Prostate gland (tissue), 2 donors: ENCODE measurements at places on chromosomes 5 and 9. TPM values are rescaled to one million over a fixed set of nuclear protein-coding genes. Genes with fewer than 3 reads are reported as not detected.

- no peaks in the 10 kb centered on the region for H3K4me1 ChIP-seq
- no peak overlapping the region for H3K27ac ChIP-seq
- H3K4me3 ChIP-seq, result no peak overlapping the region
Observed at GRCh38 chr5:148469501-148469935, 85.8 kb downstream of the FBXO38 start.

DNA sequence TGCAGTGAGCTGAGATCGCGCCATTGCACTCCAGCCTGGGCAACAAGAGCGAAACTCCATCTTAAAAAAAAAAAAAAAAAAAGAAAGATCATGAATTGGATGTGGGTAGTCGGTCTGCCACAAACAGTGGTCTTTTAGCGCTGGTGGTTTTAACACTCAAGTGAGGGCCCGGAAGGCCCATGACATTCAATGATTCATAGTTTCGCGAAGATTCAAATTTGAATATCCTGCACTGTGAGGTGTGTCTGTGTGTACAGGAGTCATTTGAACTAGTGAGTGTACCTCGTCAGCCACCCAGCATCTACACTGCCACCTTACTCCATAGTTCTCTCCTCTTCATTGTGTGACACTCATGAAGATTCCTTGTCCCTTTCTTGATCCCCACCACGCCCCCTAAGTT lies 41.3 kb downstream of the CFAP77 start:
- DNase-seq, result no peak
- no peaks in the 10 kb centered on the region for H3K27me3 ChIP-seq
- H3K4me1 ChIP-seq, result no peaks in the 10 kb centered on the region
- H3K27ac ChIP-seq, result no peak overlapping the region
- no peak overlapping the region for H3K4me3 ChIP-seq
- no peaks in the 10 kb centered on the region for H3K36me3 ChIP-seq

- H3K4me1 ChIP-seq, result no peaks in the 10 kb centered on the region
- no peak overlapping the region for H3K4me3 ChIP-seq
- no peaks in the 10 kb centered on the region for H3K36me3 ChIP-seq
- DNase-seq, result no peak
- H3K27ac ChIP-seq, result no peak overlapping the region
Observed at GRCh38 chr5:77396017-77396416, 96.1 kb downstream of the WDR41 start.

GRCh38 chr5:176536132-176536901 lies 885 bp downstream of the RNF44 start:
- peak overlapping the region; percentile 98 for H3K27ac ChIP-seq
- peak; percentile 61 for DNase-seq
- no peaks in the 10 kb centered on the region for H3K27me3 ChIP-seq

GRCh38 chr5:18048449-18048848 lies 414.2 kb downstream of the TAF11L14 start:
- H3K27me3 ChIP-seq, result no peaks in the 10 kb centered on the region
- H3K27ac ChIP-seq, result no peak overlapping the region
- no peaks in the 10 kb centered on the region for H3K4me1 ChIP-seq
- H3K36me3 ChIP-seq, result no peaks in the 10 kb centered on the region

DNA sequence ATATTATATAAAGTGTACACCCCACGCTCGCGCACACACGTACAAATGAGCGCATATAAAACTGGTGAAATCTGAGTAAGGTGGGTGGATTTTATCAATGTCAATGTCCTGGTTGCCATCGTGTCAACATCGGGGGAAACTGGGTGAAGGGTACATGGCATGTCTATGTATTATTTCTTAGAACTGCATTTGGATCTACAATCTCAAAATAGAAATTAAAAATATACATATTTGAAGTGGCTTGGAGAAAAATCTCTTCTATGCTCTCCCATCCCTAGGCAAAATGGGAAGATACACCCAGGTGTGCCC lies 763 bp upstream of the WHRN start:
- DNase-seq, result no peak
- peaks cover 13% of the 10 kb centered on the region for H3K4me1 ChIP-seq
- H3K27me3 ChIP-seq, result no peaks in the 10 kb centered on the region
- no peaks in the 10 kb centered on the region for H3K36me3 ChIP-seq
- peak overlapping the region; percentile 61 for H3K4me3 ChIP-seq

DNA sequence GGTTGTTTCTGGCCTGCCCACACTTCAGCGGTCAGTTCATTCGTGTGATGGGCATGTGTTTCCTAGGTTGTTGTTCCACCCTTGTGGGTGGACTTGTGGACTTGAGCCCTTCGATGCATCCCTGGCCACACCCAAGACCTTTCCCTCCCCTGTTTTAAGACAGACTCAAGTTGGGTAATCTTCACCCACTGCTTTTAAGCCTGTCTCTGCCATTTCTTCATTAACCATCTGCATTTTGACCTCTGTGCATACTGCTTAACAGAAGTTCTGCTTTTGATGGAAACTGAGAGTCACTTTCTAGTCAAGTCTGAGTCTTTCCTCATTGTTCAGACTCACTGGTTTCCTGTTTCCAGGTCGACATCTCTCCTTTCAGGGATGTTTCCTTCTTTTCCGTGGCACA lies 233.7 kb downstream of the ARHGEF28 start:
- no peak for DNase-seq
- no peaks in the 10 kb centered on the region for H3K36me3 ChIP-seq
- no peak overlapping the region for H3K4me3 ChIP-seq
- H3K27me3 ChIP-seq, result no peaks in the 10 kb centered on the region
- H3K4me1 ChIP-seq, result no peaks in the 10 kb centered on the region

DNA sequence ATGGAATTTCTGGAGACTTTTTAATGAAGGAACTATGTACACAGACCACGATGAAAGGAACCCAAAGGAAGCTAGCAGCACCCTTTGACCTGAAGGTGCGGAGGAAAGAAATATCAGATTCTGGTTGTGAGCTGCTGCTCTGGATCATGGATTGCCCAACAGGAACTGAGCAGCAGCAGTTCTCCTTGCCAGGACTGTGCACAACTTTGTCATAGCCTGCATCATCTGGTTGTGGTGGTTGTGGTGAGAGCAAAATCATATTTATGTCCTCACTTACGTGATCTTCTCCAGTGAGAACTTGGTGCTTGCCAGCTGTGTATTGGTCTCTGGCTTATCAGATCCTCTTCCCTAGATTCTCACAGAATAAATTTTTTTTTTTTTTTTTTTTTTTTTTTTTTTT lies 70.7 kb upstream of the LPAR1 start:
- no peak overlapping the region for H3K27ac ChIP-seq
- H3K4me1 ChIP-seq, result no peaks in the 10 kb centered on the region
- H3K4me3 ChIP-seq, result no peak overlapping the region
- no peaks in the 10 kb centered on the region for H3K27me3 ChIP-seq
- no peak for DNase-seq

DNA sequence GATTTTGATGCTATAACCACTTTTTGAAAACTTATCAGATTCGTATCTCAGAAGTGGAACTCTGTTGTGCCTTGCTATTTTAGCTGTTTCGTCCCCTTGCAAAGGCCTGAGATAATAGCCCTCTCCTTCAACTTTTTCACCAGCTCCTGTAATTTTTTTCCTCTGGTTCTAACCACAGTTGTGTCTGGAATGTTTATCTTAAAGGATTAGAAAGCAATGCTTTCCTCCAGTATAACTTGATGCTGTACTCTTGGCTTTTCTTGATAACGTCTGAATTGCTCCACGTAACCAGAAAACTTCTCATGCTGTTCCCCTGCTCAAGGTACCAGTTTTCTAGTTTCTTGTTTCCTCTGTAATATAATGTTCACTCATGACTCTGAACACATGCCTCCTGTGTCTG lies 209.4 kb downstream of the DTWD2 start:
- no peaks in the 10 kb centered on the region for H3K36me3 ChIP-seq
- H3K27me3 ChIP-seq, result no peaks in the 10 kb centered on the region
- no peak overlapping the region for H3K27ac ChIP-seq
- no peaks in the 10 kb centered on the region for H3K4me1 ChIP-seq
- no peak overlapping the region for H3K4me3 ChIP-seq
- no peak for DNase-seq

GRCh38 chr5:115386657-115387056 lies 90.2 kb upstream of the CCDC112 start:
- H3K4me3 ChIP-seq, result no peak overlapping the region
- H3K27me3 ChIP-seq, result no peaks in the 10 kb centered on the region
- no peak overlapping the region for H3K27ac ChIP-seq
- no peaks in the 10 kb centered on the region for H3K36me3 ChIP-seq
- H3K4me1 ChIP-seq, result no peaks in the 10 kb centered on the region

DNA sequence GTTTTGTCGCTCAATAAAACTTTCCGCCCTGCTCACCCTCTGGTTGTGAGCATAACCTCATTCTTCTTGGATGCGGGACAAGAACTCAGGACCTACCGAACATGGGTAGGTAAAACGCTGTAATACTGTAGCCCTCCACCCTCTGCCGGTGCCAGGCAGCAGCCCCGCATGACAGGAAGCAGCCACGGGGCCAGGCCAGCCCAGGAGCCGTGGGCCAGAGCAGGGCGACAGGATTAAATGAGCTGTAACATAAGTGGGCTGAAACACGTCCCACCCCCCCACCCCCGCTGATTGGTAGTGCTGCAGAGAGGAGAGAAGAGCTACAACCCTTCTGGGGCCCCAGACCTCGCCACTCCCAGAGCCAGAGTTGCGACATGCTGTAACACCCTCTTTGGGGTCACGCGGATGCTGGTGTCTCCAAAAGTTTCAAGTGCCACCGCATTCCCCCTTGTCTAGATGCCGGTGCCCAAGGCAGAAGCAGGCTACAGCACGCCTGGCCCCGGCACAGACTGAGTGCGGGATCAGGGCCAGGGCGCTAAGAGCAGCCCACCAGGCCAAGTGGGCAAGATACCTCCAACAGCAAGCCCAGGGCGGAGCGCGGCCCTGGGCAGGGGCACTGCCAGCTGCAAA lies 81.8 kb downstream of the FBXW11 start:
- no peak overlapping the region for H3K27ac ChIP-seq
- H3K4me1 ChIP-seq, result no peaks in the 10 kb centered on the region
- no peaks in the 10 kb centered on the region for H3K27me3 ChIP-seq
- H3K4me3 ChIP-seq, result no peak overlapping the region

DNA sequence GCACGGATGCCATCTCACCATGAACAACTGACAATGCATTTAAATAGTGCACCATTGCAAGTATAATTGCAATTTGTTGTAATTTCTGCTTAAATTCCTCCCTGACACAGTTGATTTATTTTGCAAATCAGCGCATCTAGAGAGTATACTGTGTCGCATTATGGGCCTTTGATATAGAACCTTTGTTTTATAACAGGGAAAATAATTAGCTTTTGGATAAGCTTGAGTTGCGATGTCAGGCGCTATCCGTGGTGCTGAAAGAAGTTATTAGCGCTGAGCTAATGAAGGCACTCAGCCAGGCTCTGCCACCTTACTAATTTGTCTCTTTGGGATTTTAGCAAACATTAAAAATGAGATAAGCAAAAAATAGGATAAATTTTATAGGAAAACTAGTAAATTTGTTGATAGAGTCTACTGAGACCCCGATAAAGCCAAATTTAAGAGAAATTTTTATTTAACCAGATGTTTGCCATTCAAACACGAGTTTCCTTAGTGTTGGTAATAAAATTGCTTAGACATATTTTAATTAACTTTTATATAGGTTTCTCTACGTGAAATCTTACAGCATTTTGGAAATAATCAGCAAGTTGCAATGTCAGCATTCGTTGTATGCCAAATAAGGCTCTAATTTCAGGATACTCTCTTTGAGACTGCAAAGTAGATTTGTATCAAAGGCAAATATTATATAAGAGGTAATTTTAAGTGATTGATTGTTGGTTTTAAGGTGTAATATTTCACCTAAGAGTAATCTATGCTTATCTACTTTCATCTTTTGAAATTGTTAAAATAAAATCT lies 355.5 kb downstream of the TLR4 start:
- H3K4me1 ChIP-seq, result no peaks in the 10 kb centered on the region
- H3K4me3 ChIP-seq, result no peak overlapping the region
- no peaks in the 10 kb centered on the region for H3K36me3 ChIP-seq
- H3K27ac ChIP-seq, result no peak overlapping the region
- peak; percentile 6 for DNase-seq

DNA sequence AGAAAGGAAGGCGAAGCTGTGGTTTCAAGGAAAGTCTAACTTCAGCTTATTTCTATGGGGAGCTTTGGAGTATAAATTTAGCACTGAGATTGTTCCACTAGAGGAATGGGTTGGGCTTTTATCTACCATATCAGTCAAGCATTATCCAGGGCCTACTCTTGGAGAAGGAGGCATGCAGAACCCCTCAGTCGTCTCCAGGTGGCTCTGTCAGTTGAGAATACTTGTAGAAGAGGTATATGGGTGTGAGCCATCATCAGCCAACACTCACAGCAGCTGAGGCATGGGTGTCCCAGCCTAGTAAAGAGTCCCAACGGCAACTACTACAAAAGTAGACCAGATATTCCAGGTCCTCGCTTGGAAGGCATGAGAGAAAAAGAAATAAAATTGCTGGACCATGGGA lies 548.5 kb upstream of the GRAMD2B start:
- no peaks in the 10 kb centered on the region for H3K27me3 ChIP-seq
- no peak overlapping the region for H3K27ac ChIP-seq
- H3K4me3 ChIP-seq, result no peak overlapping the region
- DNase-seq, result no peak

DNA sequence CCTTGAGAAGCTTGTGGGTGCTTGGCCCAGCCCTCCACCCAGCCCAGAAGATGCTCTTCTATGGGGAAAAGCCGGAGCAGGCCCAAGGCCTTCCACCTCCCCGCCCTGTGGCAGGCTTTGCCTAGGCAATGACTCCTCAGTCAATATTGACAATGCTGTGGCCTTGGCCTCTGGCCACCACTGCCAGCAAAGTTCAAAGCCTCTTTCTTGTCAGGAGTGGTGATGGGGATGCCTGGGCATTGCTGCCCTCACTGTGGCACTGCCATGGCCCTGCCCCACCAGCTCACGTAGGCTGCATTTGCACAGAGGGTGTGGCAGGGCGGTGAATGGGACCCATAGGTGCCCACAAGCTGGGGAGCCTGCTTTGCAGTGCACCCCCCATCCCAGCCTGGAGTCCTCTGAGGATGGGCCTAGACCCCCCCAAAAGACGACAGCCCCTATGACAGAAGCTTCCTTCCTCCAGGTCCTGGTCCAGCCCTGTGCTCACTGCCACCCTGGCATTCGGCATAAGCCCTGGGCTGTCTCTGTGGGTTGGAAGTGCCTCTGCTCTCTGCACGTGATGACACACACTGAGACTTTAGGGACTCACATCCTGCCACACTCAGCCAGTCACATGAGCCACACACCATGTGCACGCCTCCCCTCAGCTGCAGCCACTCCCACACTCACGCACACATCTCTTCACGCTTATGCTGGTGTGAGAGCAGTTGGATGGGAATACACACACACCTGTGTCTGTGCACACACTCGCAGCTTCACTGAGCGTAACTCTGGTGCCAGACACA lies 31.1 kb downstream of the MORN5 start:
- no peaks in the 10 kb centered on the region for H3K4me1 ChIP-seq
- no peak overlapping the region for H3K4me3 ChIP-seq
- H3K27ac ChIP-seq, result no peak overlapping the region
- no peak for DNase-seq

- DNase-seq, result no peak
- H3K4me1 ChIP-seq, result no peaks in the 10 kb centered on the region
- H3K27ac ChIP-seq, result no peak overlapping the region
- H3K36me3 ChIP-seq, result no peaks in the 10 kb centered on the region
- no peak overlapping the region for H3K4me3 ChIP-seq
- H3K27me3 ChIP-seq, result no peaks in the 10 kb centered on the region
Observed at GRCh38 chr9:82376677-82377232, 388.2 kb downstream of the SPATA31D1 start.

Gene LCN9
- total RNA-seq, result not detected

Gene PBX3
- total RNA-seq, result 48.5 TPM

Gene BAG1
- total RNA-seq, result 94.9 TPM

Gene VPS13A
- 22.7 TPM for total RNA-seq

Gene TXNDC8
- total RNA-seq, result not detected

Gene PDCD1LG2
- 1.4 TPM for total RNA-seq

Gene GPX3
- total RNA-seq, result 270 TPM

Gene PCDHB2
- 12.6 TPM for total RNA-seq

Gene OR1B1
- total RNA-seq, result not detected

Gene BTNL9
- 11.7 TPM for total RNA-seq
